ENCODE measurements at places on chromosomes 6 and 20.

- no peak for DNase-seq
Measured at GRCh38 chr20:46640536-46641311, 10.5 kb downstream of the SLC13A3 start.

DNA sequence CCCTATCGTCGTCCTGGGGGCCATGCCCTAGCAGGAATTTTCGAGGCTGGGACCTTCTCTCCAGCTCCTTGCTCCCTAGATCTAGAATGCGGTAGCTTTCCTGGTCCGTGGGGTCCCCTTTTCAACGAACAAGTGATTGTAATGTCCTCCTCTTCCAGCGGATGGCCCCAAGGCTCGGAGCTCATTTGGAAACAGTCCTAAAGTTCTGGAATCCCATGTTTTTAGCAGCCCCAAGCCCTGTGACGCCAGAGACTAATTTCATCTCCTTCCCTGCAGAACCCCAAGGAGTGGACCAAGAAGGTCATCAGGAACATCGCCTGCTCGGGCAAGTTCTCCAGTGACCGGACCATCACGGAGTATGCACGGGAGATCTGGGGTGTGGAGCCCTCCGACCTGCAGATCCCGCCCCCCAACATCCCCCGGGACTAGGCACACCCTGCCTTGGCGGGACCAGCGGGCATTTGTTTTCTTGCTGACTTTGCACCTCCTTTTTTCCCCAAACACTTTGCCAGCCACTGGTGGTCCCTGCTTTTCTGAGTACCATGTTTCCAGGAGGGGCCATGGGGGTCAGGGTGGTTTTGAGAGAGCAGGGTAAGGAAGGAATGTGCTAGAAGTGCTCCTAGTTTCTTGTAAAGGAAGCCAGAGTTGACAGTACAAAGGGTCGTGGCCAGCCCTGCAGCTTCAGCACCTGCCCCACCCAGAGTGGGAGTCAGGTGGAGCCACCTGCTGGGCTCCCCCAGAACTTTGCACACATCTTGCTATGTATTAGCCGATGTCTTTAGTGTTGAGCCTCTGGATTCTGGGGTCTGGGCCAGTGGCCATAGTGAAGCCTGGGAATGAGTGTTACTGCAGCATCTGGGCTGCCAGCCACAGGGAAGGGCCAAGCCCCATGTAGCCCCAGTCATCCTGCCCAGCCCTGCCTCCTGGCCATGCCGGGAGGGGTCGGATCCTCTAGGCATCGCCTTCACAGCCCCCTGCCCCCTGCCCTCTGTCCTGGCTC lies 48.5 kb downstream of the PYGB start:
- DNase-seq = no peak

DNA sequence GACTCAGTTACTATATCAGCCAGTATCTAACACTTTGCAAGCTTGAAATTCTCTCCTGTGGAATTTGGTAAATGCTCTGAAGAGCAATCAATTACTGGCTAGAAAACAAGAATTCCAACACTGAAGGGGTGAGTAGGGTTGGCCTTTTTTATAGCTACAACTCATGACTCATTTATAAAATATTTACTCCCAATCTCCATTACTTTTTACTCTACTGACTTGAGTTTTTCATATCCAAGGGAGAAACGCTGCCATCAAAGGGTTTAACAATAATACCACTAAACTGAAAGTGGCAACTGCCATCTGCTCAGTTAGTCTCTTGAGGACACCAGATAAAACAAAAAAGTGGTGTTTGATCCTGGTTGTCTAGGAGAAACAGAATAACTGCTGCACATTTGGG lies 203.1 kb downstream of the UBE3D start:
- no peak for DNase-seq

DNA sequence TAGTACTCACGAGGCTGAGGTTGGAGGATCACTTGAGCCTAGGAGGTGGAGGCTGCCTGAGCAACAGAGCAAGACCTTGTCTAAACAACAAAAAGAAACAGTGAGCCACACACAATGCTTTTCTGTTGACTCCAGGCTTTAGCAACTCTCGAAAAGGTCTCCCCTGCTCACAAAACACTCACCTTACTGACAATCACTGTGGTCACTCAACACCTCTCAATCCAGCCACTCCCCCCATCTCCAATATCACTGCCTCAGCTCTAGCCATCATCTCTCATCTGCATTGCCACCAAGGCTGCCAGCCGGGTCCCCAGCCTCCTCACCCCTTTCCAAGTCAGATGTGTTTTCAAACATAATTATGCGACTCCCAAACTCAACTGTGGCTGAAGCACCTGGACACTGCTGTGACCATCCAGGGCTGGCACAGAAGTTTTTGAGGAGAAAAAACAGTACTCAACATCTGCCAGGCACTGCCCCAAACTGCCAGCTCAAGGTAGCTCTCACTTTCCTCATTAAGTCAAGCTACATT lies 218.0 kb upstream of the ARID1B start:
- peak; percentile 39 for DNase-seq

DNA sequence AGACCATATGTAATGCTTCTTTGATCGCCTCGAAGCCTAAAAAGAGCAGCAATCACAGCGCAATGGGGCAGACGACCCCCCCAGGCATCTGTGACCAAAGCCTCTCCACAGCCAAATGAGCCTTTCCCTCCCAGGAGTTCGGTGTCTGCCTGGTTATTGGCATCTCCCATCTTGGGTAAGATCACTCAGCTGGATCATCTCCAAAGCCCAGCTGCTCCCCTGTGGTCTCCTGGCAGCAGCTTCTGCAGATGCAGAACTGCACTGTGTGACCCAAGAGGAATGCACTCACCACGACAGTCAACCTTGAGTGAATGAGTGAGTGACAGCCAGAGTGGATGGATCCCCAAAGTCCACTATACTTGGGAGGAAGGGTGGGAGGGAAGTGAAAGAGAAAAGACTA lies 44.8 kb upstream of the IYD start:
- no peak for DNase-seq

- no peak for DNase-seq
Measured at GRCh38 chr20:21323640-21324039, 20.5 kb downstream of the XRN2 start.

DNA sequence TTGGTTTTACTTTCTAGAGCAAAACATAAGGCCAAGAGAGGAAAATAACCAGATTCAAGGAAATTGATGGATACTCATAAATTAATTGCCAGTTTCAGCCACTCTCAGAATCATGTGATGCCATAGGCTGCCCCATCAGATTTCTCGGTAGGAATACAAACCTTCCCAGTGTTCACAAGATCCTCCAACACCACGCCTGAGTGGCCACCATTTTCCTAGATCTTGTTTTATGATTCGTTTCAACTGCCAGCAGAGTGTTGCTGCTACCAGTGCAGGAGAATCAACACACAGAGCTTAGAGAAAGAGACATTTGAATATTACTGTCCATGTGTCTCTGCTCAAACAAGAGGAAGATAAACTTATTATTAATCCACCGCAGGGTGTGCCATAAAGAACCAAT lies 434.2 kb upstream of the CDH4 start:
- no peak for DNase-seq

GRCh38 chr20:1857466-1857865 lies 37.7 kb upstream of the SIRPA start:
- DNase-seq = no peak

DNA sequence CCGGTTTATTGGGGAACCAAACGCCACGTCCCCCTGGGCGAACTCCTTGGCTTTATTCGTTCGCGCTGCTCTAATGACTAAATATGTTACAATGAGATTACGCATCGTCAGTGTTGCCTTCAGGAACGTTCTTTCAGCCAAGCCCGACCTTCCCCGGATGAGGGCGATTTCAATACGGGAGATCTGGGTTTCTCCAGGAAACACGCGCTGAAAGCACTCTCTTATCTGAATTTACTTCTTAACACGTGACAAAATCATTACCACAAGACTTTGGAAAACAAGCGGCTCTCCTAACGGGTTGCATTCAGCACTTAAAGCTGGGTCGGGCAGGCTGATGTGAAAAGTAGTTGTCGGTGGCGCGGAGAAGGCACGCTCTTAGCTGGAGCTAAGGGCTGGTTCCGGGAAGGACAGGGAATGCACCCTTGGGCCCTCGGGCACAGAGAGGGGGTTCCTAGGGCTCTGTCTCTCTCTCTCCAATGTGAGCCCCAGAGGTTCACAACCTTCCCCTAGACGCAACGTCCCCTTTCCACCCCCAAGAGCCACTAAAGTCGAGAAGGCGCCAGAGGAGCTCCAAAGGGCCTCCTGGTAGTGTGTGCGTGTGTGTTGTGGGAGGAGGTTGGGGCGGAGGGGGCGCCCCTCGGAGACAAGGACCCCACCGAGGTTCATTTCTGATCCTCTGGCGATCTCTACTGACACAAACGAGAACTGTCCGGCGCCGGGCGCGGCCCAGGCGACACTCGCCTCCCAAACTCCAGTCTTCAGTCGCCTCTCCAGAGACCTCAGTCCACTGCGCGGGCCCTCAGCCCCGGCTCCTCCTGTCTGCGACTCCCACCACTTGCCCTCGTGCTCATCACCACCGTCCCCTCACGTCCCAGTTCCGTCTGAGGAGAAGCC lies 7.1 kb upstream of the NKX2-2 start:
- DNase-seq = peak; percentile 85

- no peak for DNase-seq
Measured at GRCh38 chr6:39051399-39052122, 3.0 kb downstream of the GLP1R start.

GRCh38 chr6:88298066-88298845 lies 132.1 kb upstream of the CNR1 start:
- DNase-seq = no peak

DNA sequence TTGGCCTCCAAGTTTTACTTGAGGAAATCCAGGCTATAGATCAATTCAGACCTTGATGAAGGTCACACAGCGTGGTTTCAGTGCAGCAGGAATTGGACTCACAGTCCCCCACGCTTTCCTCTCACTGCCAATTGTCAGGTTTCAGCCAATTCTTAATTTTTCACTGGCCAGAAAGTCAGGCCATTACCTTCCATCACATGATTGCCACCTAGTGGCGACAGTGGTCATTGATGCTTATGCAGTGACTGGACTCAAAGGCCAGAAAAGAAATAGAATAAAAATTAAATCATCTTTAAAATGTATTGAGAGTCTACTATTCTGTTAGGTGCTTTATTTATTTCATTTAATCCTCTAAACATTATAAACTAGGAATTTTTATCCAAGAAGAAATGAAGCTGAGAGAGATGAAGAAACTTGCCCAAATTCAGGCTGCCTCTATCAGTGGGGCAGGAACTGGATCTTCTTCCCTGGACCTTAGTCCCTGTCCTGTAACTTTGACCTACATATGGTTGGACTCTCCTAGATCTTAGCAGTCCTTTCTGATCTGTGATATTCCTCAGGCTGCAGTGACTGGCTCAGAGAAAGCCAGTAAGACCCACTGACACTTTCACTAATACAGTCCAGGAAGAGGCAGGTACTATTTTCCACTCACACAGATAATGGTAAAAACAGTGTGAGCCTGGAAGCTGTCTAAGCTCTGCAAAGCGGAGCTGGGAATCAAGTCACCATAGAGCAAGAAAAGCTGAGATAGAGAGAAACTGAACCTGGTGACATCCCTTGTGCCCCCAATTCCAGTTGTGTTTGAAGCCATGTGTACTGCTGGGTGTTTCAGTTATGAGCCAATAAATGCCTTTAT lies 133.3 kb downstream of the ELOVL4 start:
- DNase-seq = peak; percentile 62

GRCh38 chr6:14819001-14819400 lies 426.9 kb upstream of the JARID2 start:
- no peak for DNase-seq

DNA sequence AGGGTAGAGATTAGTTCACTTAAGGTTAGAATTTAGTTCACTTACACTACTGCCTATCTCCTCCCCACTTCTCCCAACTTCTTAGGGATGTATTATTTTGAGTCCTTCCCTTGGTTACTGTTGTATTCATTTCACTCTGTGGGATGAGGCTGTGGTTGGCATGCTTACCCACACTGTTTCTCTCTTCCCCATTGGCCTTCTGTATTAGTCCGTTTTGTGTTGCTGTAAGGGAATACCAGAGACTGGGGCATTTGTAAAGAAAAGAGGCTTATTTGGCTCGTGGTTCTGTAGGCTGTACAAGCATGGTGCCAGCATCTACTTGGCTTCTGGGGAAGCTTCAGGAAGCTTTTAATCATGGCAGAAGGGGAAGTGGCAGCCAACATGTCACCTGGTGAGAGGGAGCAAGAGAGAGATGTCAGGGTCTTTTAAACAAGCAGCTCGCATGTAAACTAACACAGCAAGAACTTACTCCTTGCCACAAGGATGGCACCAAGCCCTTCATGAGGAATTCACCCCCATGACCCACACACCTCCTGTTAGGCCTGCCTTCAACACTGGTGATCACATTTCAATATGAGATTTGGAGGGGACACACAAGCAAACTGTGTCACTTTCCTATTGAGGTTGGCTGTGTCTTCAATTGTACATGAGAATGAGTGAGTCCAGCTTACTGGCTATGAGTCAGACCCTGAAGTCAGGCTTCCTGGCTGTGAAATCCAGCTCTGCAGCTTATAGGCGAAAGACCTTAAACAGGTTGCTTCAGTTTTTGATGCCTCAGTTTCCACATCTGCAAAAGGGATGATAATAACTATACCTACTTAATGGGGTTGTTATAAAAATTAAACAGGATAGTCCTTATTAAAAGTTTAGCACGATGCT lies 53.3 kb downstream of the SYNDIG1 start:
- DNase-seq = no peak

DNA sequence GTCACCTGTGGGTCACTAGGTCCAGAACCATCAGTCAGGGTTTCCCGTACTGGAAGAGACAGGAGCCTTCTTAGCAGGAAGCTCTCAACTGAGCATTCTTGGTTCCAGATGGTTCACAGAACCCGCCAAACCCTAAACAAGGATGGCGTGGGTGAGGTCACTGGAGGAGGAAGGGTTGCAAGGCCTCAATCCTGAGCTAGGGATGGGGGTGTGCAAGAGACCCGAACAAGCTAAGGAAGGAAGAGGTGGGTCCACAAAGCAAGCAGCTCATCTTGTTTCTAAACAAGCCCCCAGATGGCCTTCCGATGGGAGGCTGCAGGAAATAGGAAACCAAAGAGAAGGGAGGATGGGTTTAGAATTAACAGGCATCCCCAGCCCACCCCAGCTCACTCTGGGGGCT lies 92.7 kb downstream of the PREX1 start:
- no peak for DNase-seq

DNA sequence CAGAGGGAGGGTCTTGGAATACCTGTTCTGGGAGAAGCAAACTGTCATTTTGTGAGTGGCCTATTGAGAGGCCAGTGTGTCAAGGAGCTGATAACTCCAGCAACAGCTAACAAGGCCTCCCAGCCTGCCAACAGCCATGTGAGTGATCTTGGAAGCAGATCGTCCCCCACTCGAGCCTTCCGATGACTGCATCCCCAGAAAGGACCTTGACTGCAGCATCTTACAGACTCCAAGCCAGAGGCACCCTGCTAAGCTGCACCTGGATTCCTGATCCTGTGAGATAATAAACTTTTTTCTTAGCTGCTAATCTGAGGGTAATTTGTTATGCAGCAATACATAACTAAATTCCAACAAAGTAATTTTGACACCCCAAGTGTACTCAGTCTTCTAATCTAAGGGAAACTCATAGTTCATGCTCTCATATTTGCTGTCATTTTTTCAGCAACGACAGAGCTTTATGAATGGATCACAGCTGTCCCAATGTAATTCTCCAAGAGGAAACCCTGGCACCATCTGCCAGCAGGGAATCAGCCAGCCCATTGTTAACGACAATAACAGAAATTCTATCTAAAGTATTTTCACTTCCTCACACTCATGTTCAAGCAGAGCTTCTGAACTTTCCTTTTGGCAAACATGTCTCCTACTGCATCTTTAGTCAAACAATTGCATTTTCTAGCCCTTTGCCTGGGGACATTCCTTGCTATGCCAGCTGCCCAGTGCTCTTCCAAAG lies 470.2 kb upstream of the BTBD3 start:
- DNase-seq = no peak
